ENCODE measurements at places on chromosomes 1 and 21.

GRCh38 chr1:155942578-155943141 is 1.2 kb downstream of the RXFP4 start:
- H3K27me3 ChIP-seq, result no peaks in the 10 kb centered on the region
- no peak overlapping the region for H3K4me3 ChIP-seq
- DNase-seq, result no peak
- H3K36me3 ChIP-seq, result peaks cover 6% of the 10 kb centered on the region
- H3K27ac ChIP-seq, result peak overlapping the region; percentile 89

DNA sequence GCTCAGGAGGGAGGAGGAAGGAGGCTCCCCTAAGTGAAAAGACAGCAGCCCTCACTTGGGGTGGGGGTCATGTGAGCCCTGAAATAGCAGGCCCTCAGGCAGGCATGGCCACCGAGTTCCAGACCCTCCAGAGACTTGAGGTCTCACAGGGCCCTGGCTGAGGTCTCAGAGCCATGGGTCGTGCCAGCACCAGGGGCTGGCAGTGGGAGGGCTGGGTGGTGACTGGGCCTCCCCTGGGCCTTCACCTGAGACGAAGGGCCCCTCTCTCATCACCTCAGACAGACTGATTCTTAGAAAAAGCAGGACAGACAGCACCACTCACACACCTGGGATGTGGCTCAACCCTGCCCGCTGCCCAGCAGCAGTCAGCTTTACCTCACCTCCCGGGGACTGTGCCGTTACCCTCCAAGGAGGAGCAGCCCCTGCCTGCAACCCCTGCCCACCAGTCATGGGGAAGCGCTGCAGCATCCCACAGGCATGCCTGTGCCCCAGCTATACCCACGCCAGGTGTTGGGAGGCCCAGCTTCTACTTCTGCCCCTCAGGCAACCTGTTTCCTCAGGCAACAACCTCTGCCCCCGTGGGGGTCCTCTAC is 42.6 kb upstream of the LRP8 start:
- peak; percentile 22 for DNase-seq
- no peaks in the 10 kb centered on the region for H3K4me1 ChIP-seq
- H3K36me3 ChIP-seq, result no peaks in the 10 kb centered on the region
- no peak overlapping the region for H3K4me3 ChIP-seq
- H3K27me3 ChIP-seq, result peaks cover 11% of the 10 kb centered on the region

GRCh38 chr1:213864091-213864490 is 123.7 kb upstream of the PROX1 start:
- no peak overlapping the region for H3K4me3 ChIP-seq
- no peaks in the 10 kb centered on the region for H3K27me3 ChIP-seq
- no peak overlapping the region for H3K27ac ChIP-seq

DNA sequence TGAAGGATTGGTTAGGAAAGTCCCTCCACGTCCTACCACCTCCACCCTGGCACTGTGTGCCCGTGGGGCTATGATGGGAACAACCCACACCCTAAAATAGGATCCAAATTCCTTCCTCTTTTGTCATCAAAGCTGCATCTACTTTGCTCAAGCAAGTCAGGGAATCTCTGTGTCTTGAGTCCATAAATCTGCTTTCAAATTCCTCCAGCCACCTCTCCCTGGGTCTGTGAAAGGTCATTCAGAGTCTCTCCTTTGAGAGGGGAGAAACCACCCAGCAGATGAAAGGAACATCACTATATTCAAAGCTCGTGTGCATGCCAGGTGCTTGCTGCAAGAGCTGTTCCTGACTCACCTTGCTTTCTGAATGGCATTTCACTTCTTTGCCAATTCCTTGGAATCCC is 243.6 kb downstream of the TM2D1 start:
- H3K4me1 ChIP-seq, result no peaks in the 10 kb centered on the region
- no peaks in the 10 kb centered on the region for H3K36me3 ChIP-seq
- DNase-seq, result no peak

GRCh38 chr1:156476501-156477298 is 23.9 kb downstream of the MEF2D start:
- H3K4me1 ChIP-seq, result peaks cover 61% of the 10 kb centered on the region
- DNase-seq, result no peak
- no peak overlapping the region for H3K4me3 ChIP-seq
- peak overlapping the region; percentile 87 for H3K27ac ChIP-seq
- H3K27me3 ChIP-seq, result no peaks in the 10 kb centered on the region

- H3K4me1 ChIP-seq, result peaks cover 10% of the 10 kb centered on the region
- H3K27ac ChIP-seq, result no peak overlapping the region
- H3K36me3 ChIP-seq, result no peaks in the 10 kb centered on the region
- no peak for DNase-seq
- no peak overlapping the region for H3K4me3 ChIP-seq
Observed at GRCh38 chr1:201284636-201285035, 1.3 kb downstream of the PKP1 start.

DNA sequence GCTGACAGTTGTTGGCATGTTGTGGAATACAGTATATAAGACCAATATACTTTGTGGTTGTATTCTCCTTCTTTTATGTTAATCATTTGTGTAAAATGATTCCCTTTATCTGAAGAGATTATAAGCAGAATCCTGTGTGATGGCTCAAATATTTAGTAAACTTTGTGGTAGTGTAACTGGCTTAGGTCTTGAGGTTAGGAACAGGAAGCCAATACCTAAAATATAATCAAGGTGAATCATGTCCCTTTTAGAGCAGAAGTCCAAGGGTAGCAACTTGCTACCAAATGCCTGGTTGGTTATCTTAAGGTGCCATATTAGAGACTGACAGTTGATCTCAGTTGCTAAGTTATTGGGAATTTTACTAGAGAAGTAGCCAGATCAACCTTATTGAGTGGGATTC is 398.5 kb upstream of the ADAMTS5 start:
- H3K4me1 ChIP-seq, result no peaks in the 10 kb centered on the region
- H3K36me3 ChIP-seq, result no peaks in the 10 kb centered on the region
- no peak for DNase-seq
- H3K27ac ChIP-seq, result no peak overlapping the region
- H3K4me3 ChIP-seq, result no peak overlapping the region
- H3K27me3 ChIP-seq, result no peaks in the 10 kb centered on the region

DNA sequence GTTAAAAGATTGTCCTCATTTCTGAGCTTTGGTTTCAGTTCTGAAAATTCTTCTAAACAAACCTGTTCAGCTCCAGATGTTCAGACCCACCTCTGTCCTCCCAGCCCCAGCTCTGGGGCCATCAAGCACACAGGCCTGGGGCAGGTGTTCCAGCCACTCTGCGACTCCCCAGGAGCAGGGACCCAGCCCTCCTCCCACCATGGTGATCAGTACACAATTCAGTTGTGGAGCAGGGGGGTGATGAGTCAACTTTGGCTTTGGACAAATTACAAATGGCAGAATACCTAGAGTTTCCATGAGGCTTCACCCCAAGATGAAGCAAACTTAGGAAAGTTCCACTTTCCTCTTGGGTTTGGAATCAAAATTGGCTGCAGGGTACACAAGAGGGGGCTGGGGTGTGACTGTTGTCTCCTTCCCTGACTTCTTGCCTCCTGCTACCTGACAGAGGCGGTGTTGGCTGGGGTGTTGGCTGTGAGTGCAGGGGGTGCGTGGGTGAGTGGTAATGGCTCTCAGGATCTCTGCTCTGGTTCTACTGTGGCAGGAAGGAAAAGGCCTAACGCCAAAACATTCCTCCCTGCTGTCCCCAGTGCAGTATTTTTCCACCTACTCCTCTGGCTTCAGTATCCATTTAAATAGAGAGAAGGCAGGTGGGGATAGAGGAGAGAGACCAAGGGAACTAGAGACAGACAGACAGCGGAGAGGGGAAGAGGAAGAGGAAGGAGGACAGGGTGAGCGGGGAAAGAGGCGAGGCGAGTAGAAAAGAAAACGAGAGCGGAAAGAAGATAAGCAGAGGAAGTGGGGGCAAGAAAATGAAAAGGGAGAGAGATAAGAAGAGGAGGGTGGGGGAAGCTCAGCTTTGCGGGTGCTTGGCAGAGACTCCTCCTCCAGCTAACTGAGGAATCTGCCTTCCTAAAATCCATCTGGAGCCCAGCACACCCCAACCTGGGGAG is 20.6 kb upstream of the LRRN2 start:
- no peak overlapping the region for H3K4me3 ChIP-seq
- H3K4me1 ChIP-seq, result peaks cover 9% of the 10 kb centered on the region
- DNase-seq, result no peak
- H3K36me3 ChIP-seq, result no peaks in the 10 kb centered on the region

- H3K27ac ChIP-seq, result no peak overlapping the region
- H3K4me1 ChIP-seq, result no peaks in the 10 kb centered on the region
- no peak for DNase-seq
- no peak overlapping the region for H3K4me3 ChIP-seq
- H3K36me3 ChIP-seq, result no peaks in the 10 kb centered on the region
- H3K27me3 ChIP-seq, result no peaks in the 10 kb centered on the region
Observed at GRCh38 chr1:61951731-61952580, 209.7 kb downstream of the PATJ start.

DNA sequence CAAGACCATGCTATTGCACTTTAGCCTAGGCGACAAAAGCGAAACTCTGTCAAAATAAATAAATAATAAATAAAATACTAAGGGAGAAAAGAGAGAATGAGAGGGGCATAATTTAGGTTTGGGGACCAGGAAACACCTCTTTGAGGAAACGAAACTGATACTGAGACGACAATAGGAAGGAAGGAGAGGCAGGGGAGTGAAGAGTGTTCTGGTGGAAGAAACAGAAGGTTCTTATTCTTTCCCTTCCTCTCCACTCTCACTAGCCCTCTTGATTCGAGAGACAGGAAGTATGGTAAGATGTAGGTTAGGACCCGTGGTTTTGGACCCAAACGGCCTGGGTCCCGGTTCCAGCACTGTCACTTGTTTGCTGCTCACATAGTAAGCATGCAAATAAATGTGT is 1.6 kb upstream of the NKAIN1 start:
- H3K4me3 ChIP-seq, result no peak overlapping the region
- H3K36me3 ChIP-seq, result no peaks in the 10 kb centered on the region
- H3K4me1 ChIP-seq, result peaks cover 14% of the 10 kb centered on the region

GRCh38 chr1:112465122-112465521 is 43.6 kb upstream of the WNT2B start:
- H3K4me1 ChIP-seq, result peaks cover 5% of the 10 kb centered on the region
- DNase-seq, result no peak
- no peak overlapping the region for H3K27ac ChIP-seq
- H3K27me3 ChIP-seq, result no peaks in the 10 kb centered on the region
- H3K4me3 ChIP-seq, result no peak overlapping the region
- H3K36me3 ChIP-seq, result no peaks in the 10 kb centered on the region

DNA sequence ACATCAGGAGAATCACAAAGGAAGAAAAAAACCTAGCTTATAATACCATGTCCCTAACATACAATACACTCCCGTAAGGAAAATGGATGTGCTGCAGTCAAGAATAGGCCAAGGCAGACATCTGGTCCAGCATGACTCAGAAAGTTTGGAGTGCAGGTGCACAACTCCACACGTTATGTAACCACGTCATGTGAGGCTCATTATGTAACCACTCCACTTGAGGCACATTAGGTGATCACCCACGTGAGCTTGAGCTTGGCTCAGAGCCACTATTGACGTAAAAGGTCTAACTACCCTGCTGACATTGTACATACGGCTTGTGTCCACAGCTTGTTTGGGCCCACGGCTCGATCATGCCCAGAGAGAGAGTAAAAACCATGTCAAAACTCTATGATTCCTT is 99.8 kb upstream of the C1orf21 start:
- no peak overlapping the region for H3K27ac ChIP-seq
- H3K4me3 ChIP-seq, result no peak overlapping the region
- DNase-seq, result no peak
- H3K4me1 ChIP-seq, result peaks cover 5% of the 10 kb centered on the region
- H3K36me3 ChIP-seq, result no peaks in the 10 kb centered on the region

DNA sequence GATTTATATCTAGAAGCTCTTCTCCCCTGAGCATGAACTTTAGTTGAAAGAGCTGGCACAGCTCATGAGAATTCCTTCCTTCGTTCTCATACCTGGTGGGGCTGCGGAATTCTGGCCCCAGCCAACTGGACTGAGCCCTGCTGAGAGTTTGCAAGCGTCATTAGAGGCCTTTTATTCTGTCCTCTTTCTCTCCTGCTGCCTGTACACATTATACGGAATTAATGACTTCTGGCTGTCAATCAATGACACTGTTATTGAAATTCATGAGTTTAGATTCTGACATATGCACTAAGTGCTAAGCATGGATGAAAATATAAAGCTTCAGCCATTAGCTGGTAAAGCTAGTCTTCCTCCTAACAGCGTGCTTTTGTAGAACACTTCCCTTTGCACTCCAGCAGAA is 27.5 kb downstream of the KAZN start:
- H3K27ac ChIP-seq, result no peak overlapping the region
- no peak for DNase-seq
- no peaks in the 10 kb centered on the region for H3K27me3 ChIP-seq

DNA sequence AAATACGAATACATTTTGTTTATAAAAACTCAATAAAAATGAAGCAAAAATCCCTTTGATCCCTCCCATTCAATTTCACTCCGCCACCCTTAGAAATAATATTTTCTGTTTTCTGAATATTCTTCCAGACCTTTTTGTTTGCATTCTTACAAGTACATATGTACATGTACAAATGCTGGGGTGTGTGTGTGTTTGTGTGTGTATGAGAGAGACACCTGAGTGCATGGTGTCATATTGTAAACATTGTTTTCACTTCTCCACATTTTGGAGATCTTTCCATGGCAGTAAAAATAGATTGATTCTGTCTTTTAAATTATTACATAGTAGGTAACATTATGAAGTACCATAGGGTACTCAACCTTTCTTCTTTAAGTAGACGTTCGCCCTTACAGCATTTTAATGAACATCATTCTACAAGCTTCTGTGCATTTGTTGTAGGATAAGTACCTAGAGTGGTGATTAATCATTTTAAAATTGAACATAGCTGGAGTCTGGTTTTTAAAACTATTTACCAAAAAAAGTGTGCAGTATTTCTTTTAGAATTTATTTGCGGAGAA is 1.3 kb upstream of the MPC2 start:
- no peaks in the 10 kb centered on the region for H3K27me3 ChIP-seq
- H3K4me3 ChIP-seq, result peak overlapping the region; percentile 95
- peak overlapping the region; percentile 98 for H3K27ac ChIP-seq
- no peak for DNase-seq
- peaks cover 60% of the 10 kb centered on the region for H3K4me1 ChIP-seq
- H3K36me3 ChIP-seq, result peaks cover 7% of the 10 kb centered on the region

GRCh38 chr1:221636096-221636495 is 105.8 kb downstream of the DUSP10 start:
- H3K27me3 ChIP-seq, result no peaks in the 10 kb centered on the region
- no peaks in the 10 kb centered on the region for H3K4me1 ChIP-seq
- no peak overlapping the region for H3K4me3 ChIP-seq
- H3K27ac ChIP-seq, result no peak overlapping the region

All from stomach (tissue), 19 donors.